ENCODE measurements at places on chromosomes 4 and X. TPM values are rescaled to one million over a fixed set of nuclear protein-coding genes. Genes with fewer than 3 reads are reported as not detected.

DNA sequence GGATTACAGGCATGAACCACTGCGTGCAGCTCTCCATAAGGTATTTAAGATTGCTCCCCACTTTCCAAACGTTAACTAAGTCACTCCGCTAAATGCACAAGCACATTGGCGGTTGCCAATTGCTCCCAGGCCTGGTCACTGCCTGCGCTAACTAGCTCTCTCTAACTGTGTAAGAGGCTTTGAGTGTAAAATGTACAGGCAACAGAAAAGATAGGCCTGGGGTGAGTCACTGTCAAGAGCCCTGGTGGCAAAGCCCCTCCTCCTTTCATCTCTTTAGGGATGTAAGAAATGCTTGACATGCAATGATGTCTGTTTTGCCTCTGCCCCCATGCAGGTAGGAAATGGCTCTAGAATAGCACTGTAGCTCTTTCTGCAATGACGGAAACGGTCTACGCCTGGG lies 329.7 kb upstream of the GATB start:
- no peak for DNase-seq

DNA sequence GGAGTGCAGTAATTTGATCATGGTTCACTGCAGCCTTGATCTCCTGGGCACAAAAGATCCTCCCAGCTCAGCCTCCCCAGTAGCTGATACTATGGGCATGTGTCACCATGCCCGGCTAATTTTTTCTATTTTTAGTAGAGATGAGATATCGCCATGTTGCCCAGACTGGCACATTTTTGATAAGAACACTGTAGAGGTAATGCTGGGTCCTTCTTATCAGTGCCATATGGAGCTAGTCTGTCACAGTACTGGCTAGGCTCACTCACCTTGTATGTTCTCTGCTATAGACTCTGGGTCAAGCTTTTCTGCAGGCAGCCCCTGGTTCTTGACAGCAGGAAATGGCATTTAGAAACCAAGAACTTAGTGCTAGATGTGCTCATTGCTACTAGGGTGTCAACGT lies 53.9 kb downstream of the BCOR start:
- no peak for DNase-seq

DNA sequence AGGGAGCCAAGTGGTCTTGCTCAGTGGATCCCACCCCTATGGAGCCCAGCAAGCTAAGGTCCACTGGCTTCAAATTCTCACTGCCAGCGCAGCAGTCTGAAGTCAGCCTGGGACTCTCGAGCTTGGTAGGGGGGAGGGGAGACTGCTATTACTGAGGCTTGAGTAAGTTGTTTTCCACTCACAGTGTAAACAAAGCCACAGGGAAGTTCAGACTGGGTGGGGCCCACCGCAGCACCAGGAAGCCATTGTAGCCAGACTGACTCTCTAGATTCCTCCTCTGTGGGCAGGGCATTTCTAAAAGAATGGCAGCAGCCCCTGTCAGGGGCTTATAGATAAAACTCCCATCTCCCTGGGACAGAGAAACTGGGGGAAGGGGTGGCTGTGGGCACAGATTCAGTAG lies 721.0 kb upstream of the NDST4 start:
- no peak for DNase-seq

- no peak for DNase-seq
Observed at GRCh38 chrX:21734175-21734574, 23.7 kb downstream of the SMPX start.

DNA sequence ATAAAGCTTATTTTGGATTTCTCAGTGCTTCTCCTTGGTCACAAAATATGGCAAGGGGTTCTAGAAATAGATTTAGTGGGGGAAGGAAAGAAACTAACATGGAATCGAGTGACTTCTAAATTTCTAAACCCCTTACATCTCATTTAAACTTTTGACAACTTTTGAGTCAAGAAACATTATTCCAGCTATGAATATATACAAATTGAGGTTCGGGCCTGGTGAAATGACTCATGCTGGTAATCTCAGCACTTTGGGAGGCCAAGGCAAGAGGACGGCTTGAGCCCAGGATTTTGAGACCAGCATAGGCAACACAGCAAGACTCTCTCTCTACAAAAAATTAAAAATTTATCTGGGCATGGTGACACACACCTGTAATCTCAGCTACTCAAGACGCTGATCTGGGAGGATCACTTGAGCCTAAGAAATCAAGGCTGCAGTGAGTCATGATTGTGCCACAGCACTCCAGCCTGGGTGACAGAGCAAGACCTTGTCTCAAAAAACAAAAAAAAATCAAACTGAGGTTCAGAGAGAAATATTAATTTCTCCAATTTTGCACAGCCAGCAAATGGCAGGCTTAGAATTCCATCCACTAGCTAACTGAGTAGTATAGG lies 99.8 kb downstream of the ANXA3 start:
- no peak for DNase-seq

GRCh38 chr4:140710908-140711622 lies 45.1 kb downstream of the TBC1D9 start:
- DNase-seq = no peak

DNA sequence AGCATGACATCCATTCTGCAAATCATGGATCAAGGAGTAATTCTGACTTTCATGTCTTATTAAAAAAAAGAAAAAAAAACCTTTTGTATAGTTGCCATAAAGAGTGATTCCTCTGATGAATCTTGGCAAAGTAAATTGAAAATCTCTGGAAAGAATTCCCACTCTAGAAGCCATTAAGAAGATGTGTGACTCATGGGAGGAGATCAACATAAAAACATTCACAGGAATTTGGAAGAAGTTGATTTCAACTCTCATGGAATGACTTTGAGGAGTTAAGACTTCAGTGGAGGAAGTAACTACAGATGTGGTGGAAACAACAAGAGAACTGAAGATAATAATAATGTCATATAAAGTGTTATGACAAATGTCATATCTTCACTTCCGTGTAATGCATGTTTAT lies 204.2 kb downstream of the PABPC4L start:
- DNase-seq = no peak

- no peak for DNase-seq
Observed at GRCh38 chr4:100722866-100723459, 205.1 kb upstream of the EMCN start.

- DNase-seq = no peak
Observed at GRCh38 chr4:26873391-26874026, 12.9 kb downstream of the STIM2 start.

DNA sequence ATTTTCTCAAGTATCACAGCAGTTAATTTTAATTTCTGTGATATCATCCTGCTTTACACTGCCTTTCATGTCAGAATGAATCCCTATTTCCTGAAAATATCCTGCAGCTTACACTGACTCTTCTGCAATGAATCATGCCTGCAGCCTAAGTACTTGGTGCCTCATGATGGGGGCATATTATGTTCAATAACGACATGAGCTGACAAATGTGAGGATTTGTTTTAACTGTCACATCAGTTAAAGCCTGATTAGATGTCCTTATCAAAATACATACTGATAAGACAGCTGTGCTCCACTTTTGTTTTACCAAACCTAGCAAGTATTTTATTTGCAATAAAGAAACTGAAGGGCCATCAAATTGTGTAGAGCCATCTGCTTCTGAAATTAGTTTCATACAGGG lies 359.9 kb upstream of the AGA start:
- no peak for DNase-seq

DNA sequence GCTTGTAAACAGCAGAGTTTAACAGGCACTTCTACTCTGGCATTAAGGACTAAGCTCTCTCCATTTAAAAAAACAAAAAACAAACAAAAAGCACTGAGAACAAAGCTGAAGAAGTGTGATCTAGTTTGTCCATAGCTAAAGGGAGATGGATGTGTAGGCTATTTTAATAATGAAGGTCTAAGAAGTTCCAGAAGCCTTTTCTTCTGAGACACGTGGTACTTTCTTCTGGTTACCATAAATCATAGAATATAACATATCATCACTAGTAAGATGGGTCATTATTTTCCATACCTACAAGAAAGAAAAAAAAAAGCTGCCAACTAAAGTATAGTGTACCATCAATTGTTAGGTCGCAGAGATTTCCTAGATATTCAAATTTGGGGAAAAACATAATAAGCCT lies 722 bp upstream of the NBDY start:
- DNase-seq = no peak

- DNase-seq = no peak
Observed at GRCh38 chr4:4639370-4639769, 97.5 kb upstream of the STX18 start.

GRCh38 chr4:48222491-48222890 lies 47.1 kb downstream of the TEC start:
- DNase-seq = no peak

- DNase-seq = no peak
Observed at GRCh38 chr4:7336732-7337131, 98.0 kb downstream of the PSAPL1 start.

DNA sequence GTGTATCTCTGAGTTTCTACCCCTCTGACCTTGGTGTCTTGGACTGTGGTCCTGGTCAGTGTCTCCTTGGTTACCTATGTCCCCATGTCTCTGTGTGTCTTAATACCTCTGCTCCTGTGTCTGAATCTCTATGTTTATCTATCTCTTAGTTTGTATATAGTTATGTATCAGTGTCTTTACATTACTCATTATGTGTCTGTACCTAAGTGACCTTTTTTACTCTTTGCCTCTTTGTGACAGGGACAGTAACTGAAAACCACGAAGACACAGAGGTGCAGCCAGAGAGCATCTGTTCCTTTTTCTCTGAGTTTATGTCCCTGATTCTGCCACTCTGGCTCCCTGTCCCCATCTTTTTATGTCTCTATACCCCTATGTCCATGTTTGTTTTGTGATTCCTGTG lies 49.4 kb downstream of the ITIH6 start:
- no peak for DNase-seq

The H2BW2 gene
- 0.64 TPM for polyA plus RNA-seq

The TIMM8A gene
- 10.8 TPM for polyA plus RNA-seq

The WDR44 gene
- polyA plus RNA-seq = 60.0 TPM

The NPNT gene
- 130 TPM for polyA plus RNA-seq

The USP17L28 gene
- polyA plus RNA-seq = not detected

The SLC2A9 gene
- 5.0 TPM for polyA plus RNA-seq

The GRIA3 gene
- polyA plus RNA-seq = 5.6 TPM

The TMEM271 gene
- not detected for polyA plus RNA-seq

The EPHA5 gene
- polyA plus RNA-seq = 0.70 TPM

The CXCL11 gene
- not detected for polyA plus RNA-seq
